Uterus (tissue), 4 donors: ENCODE measurements at places on chromosomes 4 and X. TPM values are rescaled to one million over a fixed set of nuclear protein-coding genes. Genes with fewer than 3 reads are reported as not detected.

ADGRA3 gene
- total RNA-seq, result 103 TPM

CFAP99 gene
- 0.46 TPM for total RNA-seq

TMPRSS11A gene
- not detected for total RNA-seq

GRCh38 chr4:1557221-1557597 lies 126.9 kb downstream of the FAM53A start:
- H3K4me1 ChIP-seq, result no peaks in the 10 kb centered on the region
- no peak overlapping the region for H3K27ac ChIP-seq
- no peaks in the 10 kb centered on the region for H3K36me3 ChIP-seq

GRCh38 chr4:38902695-38903094 lies 35.1 kb downstream of the FAM114A1 start:
- no peak overlapping the region for H3K27ac ChIP-seq
- DNase-seq, result no peak
- no peaks in the 10 kb centered on the region for H3K4me1 ChIP-seq
- no peaks in the 10 kb centered on the region for H3K36me3 ChIP-seq
- no peaks in the 10 kb centered on the region for H3K27me3 ChIP-seq

GRCh38 chr4:174402470-174403176 lies 118.9 kb downstream of the CEP44 start:
- no peak overlapping the region for H3K4me3 ChIP-seq
- no peak for DNase-seq
- H3K27me3 ChIP-seq, result no peaks in the 10 kb centered on the region
